B cell (primary cell): ENCODE measurements at places on chromosomes 1 and 21. TPM values are rescaled to one million over a fixed set of nuclear protein-coding genes. Genes with fewer than 3 reads are reported as not detected.

GRCh38 chr1:234929369-234929768 lies 199.3 kb downstream of the TOMM20 start:
- no peak for DNase-seq

DNA sequence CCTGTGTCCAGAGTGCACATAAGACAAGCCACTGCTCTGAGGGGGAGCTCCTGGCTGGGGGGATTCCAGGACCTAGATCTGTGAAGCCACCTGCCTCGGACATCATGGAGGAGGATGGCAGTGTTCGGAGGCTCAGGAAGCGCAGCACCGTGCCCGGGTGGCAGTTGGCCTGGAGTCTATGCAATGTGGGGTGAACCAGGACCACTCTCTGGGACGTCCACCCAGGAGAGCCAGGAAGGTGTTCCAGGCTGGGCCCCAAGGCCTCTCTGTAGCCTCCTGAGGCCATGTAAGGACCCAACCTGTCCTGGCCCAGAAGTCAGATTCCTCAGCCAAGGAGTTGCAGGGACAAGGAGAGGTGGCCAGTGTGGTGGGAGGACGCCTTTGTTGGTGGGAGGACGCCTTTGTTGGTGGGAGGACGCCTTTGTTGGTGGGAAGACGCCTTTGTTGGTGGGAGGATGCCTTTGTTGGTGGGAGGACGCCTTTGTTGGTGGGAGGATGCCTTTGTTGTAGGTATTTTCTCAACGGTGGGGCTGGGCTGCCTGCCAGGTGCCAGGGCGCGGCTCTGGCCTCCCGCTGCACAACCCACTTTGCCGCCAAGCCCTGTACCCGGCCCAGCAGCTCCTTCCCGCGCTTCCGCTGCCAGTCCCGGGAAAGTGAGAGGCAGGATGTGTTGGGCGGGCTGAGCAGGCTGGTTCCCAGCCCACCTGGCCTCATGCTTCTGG lies 30.6 kb upstream of the BMP8B start:
- no peak for DNase-seq

DNA sequence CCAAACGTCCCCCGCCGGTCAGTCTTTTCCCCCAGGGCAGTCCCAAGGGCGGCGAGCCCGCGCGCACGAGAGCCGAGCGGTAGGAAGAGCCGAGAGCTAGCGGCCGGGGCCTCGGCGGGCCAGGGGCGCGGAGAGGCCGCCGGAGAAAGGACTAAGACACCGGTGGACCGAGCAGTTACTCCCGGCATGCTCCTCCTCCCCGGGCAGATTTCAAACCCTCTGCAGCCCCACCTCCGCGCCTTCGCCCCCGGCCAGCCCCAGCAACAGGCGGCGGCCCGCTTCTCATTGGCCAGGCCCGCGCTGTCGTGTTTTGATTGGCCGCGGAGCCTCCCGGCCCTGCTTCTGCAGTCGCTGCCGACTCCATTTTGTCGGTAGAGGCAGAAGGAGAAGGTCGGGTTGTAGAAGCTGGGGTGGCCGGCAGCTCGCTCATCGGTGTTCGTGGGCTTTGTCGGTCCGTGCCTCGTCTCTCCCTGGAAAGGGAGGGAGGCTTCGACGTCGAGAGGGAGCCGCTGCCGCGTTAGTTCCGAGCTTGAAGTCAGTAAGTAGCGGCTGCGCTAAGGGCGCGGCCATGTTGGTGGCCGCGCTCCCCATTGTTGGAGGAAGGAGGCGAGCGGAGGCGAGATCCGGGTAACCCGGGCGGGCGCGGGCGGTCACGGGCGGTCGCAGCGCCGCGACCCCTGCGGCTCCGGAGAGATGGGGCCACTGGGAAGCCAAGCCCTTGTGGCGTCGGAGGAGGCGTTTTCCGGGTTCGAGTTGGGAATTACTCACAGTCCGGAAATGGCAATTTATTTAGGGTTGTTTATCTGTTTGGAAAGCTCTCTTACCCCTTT lies at the start of gene PNRC2:
PNRC2 (plus strand) TSS at position 368 of the 830 bp plus-strand sequence. CDS start 1,630 bp downstream, outside the sequence.
- peak; percentile 96 for DNase-seq

DNA sequence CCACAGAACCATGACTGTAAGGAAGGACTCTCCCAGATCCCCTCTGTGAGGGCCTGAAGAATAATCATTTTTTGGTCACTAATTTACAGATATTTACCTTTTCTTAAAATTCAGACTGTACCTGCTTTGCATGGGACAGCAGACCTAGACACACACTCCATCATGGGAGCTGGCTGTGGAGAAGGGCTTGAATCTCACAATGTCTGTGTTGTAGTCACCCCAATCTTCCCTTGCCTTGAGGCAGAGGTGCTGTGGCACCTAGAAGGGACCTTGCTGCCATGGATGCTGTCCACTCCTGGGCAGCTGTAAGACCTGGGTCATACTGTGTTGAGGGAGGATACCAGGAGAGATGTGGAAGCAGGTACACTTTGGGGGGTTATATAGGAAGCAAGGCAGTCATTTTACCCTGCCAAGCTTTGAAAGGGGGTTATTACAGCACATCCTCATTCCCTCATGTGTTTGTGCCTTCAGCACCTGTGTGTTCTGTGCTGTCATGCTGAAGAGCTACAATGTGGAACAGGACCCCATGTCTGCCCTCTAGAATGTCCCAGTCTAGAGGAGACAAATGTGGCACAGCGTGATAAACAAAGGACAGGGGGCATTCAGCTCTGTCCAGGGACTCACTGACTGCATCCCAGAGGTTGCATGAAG lies 27.1 kb downstream of the TRAF5 start:
- DNase-seq = peak; percentile 21

DNA sequence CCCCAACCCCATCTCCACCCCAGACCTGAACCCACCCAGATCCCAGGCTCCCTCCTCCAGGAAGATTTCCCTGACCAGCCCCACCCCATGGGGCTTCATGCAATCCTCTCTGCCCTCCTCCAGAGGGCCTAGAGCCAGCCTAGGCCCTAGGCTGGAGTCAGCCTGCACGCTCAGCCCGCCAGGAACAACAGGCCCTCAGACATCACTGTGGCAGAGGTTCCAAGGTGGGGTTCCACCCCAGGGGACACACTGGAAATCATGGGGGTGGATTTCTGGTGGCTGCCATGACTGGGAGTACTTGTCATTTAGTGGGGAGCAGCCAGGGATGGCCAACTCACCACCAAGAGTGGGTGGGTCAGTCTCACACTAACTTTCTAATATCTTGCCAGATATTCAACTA lies 122.0 kb downstream of the GLIS1 start:
- DNase-seq = no peak

DNA sequence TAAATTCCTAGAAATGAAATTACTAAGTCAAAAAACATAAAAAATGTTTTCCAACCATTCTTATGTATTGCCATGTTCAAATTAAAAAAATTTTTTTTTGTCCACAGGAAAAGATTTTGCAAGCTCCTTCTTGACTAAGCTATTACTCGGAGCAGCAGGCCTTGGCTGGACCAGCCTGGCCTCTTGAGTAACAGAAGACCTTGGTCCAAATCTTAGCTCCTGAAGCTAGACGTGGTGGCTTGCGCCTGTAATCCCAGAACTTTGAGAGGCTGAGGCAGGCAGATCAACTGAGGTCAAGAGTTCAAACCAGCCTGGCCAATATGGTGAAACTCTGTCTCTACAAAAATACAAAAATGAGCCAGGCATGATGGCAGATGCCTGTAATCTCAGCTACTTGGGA lies 77.6 kb downstream of the CLSTN1 start:
- no peak for DNase-seq

- DNase-seq = no peak
Observed at GRCh38 chr1:35475356-35475755, 81.8 kb downstream of the KIAA0319L start.

DNA sequence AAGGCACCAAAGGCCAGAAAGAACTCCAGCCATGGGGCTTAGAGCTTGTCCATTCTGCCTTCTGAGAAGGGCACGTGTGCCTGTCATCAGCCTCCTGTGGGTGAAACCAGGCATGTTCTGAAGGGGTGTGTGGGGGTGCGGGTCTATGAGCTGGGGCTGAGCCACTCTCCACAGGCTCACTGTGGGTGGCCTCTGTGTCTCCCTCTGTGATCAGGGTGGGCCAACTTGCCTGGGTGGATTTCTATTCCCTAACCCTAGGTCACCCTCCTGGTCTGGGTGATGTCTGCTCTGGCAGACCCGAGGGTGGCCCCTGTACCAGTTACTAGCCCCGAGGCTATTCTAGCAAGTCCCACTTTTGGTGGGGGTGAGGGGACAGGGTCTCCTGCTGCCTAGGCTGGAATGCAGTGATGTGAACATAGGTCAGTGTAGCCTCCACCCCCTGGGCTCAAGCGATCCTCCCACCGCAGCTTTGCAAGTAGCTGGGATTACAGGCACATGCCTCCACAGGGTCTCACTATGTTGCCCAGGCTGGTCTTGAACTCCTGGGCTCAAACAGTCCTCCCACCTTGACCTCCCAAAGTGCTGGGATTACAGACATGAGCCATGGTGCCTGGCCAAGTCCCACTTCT lies 94.4 kb downstream of the TRIM11 start:
- no peak for DNase-seq

DNA sequence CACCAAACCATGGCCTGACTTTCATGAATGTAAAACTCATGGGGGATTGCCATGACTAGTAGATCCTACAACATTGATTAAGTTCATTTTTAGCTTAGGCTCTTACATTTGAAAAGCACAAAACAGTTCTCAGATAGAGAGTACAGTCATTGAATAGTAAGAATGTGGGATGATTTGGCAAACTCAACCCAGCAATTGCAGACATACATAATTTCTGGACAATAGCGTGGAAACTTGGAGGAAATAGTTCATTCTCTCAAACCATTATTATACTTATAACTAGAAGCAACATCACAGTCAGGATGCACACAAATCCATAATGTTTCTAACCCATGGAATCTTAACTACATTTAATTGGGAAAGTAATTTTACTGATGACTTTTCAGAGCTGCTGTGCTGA lies 598.2 kb downstream of the LMO4 start:
- no peak for DNase-seq

DNA sequence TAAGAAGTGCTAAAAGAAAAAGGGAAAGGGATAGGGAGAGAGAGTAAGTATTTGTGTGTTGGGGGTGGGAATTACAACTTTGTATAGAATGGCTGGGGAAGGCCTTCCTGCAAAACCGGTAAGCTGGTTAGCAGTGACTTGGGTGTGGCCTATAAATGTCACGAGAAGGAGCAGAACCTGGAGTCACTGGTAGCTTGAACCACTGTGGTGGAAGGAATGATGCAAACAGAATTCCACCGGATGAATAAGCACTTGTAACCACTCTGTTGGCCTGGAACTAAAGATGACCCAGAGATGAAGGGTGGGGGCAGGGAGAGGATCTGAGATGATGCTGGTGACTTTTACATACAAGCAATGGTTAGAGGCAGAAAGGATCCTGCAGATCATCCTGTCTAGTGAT lies 8.9 kb downstream of the XKR8 start:
- no peak for DNase-seq

GRCh38 chr1:201537028-201537427 lies 1.9 kb upstream of the NAV1 start:
- DNase-seq = no peak

DNA sequence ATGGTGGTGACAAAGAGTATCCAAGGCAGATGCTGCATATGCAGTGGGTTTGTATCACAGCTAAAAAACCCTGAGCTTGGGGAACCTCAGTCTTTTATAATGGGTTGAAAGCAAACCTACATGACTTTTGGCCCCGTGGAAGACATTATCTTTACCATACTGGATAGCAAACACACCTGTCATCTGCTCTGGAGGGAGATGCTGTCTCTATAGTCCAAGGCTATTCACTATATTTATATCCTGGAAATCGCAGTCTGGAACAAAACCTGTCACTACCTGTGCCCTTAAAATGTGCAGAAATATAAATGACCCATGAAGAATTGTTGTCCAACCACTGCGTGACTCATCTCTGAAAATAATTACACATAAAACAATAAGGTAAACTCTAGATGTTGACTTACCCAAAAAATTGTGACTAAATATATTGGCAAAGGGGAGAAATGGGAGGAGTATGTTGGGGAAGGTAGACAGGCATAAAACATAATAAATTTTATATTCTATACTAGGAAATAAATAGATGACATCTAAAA lies 121.0 kb upstream of the CXADR start:
- DNase-seq = no peak

- no peak for DNase-seq
Observed at GRCh38 chr1:180246579-180246978, 16.5 kb downstream of the LHX4 start.

DNA sequence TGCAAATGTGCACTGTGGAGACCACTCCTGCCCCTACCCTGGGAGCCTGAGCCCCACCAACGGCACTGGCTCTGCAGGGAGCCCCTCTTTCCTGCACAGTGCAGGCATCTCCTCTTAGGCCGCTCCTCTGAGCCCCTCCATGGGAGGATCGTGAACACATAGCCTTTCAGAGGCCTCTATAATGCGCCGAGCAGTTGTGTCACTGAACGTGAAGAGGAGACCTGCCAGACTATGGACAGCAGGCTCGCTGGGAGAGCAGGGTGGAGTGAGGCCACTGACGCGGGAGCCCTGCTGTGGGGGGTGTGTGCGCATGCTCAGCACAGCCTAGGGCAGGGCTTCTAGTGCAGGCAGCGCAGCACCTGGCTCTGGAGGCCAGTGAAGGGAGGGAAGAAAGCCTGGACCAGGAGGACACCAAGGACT lies 151.3 kb upstream of the COL6A1 start:
- DNase-seq = no peak

DNA sequence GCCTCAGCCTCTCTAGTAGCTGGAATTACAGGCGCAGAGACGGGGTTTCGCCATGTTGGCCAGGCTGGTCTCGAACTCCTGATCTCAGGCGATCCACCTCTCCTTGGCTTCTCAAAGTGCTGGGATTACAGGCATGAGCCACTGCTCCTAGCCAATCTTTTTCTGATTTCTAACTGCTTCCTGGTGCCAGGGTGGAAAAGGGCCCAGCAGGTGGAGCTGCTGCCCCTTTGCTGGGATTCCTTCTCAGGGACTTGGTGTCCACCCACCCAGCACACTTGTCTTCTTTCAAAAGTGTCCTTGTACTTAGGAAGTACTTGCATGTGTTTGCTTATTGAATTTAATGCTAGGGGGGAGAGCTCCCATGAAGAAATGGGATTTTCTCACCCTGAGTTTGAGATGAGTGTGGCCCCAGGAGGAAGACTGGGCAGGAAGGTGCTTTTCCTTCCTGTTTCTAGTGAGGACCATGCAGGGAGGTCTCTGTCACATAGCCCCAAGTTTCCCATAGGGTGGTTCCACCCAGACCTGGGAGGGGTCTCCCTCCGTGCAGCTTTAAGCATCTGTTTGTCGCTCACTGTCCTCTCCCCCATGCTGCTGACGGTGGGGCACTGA lies 14.2 kb downstream of the UTP11 start:
- peak; percentile 38 for DNase-seq

- peak; percentile 81 for DNase-seq
Observed at GRCh38 chr1:6259491-6260362, 1.2 kb downstream of the GPR153 start.

- no peak for DNase-seq
Observed at GRCh38 chr1:176122282-176122681, 84.8 kb downstream of the COP1 start.

Gene GSTM1
- 10.7 and 40.0 TPM in 2 replicates for polyA plus RNA-seq

Gene LCE1E
- polyA plus RNA-seq = not detected in 2 replicates

Gene C4BPA
- polyA plus RNA-seq = not detected in 2 replicates

Gene TPTE
- not detected in 2 replicates for polyA plus RNA-seq

Gene CD2
- polyA plus RNA-seq = 0.52 and 2.0 TPM in 2 replicates

Gene RXFP4
- polyA plus RNA-seq = 0.12 TPM in 1 of 2 replicates, not detected in the other

Gene IRF6
- 0.18 and 0.46 TPM in 2 replicates for polyA plus RNA-seq

Gene FHAD1
- polyA plus RNA-seq = 0.03 TPM in 1 of 2 replicates, not detected in the other

Gene CTSE
- not detected in 2 replicates for polyA plus RNA-seq

Gene LAMC1
- 11.5 and 22.1 TPM in 2 replicates for polyA plus RNA-seq

Gene LCE1C
- not detected in 2 replicates for polyA plus RNA-seq

Gene FCRL5
- polyA plus RNA-seq = 80.1 and 108 TPM in 2 replicates

Gene RIPPLY3
- polyA plus RNA-seq = not detected in 2 replicates

Gene NUCKS1
- polyA plus RNA-seq = 6.5 and 11.6 TPM in 2 replicates

Gene PGLYRP3
- polyA plus RNA-seq = not detected in 2 replicates
